ENCODE measurements at places on chromosomes 6 and 20.

DNA sequence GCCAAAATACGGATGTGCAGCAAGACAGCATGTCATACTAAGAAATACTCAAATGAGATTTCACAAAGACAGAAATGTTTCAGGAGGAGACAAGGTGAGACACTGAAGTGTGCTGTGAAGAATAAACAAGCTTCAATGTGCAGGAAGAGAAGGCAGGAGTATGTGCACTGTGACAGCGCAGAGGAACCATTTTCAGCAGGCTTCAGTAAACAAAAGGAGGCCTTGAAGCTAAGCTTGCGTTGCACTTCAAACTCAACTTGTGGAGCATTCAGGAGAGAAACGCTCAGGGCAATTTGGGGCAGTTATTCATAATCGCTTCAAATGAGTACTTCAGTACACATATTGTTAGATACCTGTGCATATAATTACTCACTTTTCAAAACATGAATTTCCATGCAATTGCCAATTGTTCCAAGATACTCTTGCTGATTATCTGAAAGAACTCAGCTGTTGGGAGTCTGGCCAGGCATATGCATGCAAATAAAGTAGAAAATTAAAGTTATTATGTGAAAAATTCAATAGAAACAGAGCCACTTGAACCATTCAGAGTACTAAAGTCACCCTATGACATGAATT lies 234.2 kb upstream of the OPRM1 start:
- DNase-seq = no peak

DNA sequence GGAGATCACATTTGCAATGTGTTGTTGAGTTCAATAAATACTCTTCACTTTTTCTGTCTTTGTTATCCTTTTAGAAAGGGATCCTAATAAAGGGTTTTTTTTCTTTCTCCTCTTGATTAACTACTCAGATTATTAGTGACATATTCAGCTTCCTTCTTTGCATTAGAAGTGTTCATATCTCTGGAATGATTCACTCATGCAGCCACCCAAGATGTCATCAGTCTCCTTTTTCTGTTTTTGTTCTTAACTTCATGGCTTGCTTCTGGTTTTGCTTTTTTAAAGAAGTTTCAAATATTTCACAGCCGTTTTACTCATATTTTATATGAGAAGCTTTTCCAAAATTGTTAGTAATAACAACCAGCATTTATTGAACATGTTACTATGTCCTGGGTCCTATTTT lies 187.6 kb downstream of the TMEM242 start:
- DNase-seq = peak; percentile 21

DNA sequence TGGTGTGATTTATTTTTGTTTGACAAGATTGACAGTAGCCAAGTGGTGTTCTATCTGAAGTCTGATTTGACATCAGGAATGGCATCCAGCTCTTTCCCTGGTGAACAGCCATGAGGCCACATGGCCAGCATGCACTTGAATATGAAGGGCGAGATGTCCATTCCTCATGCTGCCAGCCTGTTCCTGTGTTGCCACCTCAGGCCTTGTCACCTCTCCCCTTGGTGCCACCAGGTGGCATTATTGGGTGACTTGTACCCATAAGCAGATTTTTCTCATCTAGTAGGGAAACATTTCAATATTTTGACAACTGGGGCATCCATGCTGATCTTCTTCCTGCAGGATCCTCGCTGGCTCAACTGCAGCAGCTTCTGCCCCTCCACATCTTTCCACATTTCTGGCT lies 199.1 kb downstream of the ERMARD start:
- peak; percentile 5 for DNase-seq

- peak; percentile 39 for DNase-seq
Measured at GRCh38 chr6:155882527-155883333, 427.1 kb upstream of the NOX3 start.

DNA sequence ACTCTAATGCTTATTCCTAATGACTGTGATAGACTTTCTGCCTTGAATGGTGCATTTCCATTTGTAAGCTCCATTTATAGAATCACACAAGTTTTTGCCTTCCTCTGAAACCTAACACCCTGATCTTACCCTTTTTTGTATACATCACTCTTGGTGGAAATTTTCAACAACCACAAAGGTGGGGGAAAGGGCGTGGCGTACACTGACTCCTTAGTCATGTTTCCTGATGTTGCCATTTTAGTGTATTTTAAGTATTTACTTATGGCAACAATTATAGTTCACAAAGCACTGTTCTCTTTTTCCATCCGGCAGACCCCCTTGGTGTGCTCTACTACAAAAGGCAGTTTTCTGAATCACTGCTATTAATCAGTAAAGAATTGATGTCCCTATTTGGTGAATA lies 92.0 kb downstream of the ATXN1 start:
- DNase-seq = peak; percentile 77

GRCh38 chr6:154594496-154595198 lies 84.2 kb upstream of the CNKSR3 start:
- no peak for DNase-seq

DNA sequence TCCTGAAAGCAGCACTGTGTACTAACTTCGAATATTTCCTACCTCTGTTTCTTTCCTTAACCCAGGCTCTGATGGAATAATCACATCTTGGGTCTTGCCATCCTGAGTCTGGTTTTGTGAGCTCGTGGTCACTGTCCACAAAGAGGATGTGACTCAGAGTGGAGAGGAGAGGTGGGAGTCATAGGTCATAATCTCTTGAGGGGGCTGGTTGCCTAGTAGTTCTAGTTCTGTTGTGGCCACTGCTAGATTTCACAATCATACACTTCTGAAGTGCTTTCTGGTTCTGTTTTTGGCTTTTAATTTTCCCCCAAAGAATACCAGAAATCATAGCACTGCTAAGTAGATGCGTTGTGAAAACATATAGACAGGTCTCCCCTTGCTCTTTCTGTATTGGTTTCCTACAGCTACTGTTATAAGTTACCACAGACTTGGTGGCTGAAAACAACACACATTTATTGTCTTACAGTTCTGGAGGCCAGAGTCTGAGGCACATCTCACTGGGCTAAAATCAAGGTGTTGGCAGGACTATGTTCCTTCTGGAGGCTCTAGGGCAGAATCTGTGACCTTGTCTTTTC lies 102.8 kb downstream of the NRSN1 start:
- peak; percentile 81 for DNase-seq

- DNase-seq = peak; percentile 5
Measured at GRCh38 chr6:120211955-120212792, 862.6 kb upstream of the MAN1A1 start.

- peak; percentile 9 for DNase-seq
Measured at GRCh38 chr6:52065621-52066020, 21.8 kb downstream of the PKHD1 start.

DNA sequence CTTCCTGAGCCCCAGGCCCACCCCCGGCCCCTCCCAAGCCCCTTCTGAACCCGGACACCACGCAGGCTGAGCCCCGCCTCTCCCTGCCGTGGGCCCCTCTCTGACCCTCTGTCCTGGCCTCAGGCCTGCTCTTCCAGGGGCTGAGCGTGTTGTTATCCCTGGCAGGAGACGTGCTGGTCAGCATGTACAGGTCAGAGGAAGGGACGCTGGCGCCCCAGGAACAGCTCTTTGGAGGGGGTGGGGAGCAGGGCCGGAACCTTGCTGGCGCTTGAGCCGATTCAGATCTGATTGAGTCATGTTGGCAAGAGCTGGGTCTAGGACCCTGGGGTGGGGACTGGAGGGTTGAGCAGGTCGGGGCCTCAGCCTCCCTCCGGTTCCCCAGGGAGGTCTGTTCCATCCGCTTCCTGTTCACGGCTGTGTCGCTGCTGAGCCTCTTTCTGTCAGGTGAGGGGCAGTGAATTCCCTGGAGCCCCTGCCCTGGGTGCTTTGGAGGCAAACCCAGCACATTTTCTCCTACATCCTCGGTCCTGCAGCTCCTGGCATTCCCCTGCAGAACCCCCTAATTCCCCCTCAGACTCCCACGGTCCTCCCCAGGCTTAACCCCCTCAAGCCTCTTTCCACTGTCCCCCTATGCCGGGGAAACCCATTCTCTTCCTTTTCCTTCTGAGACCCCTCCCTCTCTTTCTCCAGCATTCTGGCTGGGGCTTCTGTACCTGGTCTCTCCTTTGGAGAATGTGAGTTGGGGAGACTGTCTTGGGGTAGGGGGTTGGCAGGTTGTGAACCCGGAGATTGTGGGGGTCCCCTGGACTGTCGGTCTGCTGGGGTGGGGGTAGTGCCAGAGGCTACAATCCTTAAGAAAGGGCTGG lies 2.0 kb downstream of the SPAG4 start:
- DNase-seq = peak; percentile 88

DNA sequence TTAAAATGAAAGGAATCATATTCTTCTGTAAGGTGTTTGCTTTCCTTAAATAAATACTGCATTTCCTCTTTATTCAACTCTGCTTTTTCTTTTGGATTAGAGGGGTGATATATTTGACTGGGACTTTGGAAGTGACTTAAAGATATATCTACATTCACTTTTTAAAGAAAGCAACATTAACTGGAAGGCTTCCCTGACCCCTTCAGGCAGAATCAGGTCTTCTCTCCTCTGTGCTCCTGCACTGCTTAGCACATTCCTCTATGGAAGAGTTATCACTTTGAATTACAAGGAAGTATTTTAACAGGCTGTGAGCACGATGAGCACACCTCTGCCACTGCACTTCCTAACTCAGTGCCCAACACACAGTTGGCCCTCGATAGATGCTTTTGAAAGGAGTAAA lies 59.2 kb upstream of the POU3F2 start:
- DNase-seq = no peak

DNA sequence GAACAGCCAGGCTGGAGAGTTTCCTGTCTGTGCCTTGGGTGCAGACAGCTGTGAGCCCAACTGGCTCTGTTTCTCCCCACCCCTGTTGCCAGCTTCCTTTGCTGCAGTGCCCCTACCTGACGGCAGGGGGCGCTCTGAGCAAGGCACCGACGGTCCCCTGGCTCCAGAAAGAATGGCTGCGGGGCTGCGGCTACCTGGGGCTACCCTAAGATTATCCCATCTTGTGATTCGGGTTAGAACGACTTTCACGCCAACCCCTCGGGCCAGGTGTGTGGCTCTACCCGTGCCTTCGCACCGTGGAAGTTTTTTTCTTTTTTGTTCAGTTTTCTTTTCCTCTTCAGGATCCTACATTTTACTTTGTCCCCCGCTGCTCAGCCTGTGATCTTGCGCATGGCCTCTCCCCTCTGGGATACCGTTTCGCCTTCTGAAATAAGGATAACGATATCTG lies 33.4 kb upstream of the AAR2 start:
- peak; percentile 64 for DNase-seq

- no peak for DNase-seq
Measured at GRCh38 chr6:1593286-1593957, 16.3 kb upstream of the FOXC1 start.

DNA sequence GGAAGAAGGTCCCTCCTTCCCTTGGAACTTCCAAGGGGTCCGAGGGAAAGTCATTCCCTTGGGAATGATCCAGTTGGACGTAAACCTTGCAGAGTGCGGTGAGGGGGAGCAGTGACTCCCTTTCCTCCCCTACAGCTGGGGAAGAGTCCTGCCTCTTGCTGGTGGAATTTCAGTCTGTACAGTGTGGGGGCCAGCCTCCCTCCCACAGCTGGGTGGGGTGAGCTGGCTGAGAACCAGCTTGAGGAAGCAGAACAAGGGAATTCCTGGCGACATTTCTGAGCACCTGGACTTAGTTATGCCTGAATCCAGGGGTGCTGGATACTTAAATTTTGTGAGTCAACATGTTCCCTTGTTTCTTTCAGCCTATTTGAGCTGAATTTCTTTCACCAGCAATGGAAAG lies 152.0 kb downstream of the ANKRD60 start:
- no peak for DNase-seq

DNA sequence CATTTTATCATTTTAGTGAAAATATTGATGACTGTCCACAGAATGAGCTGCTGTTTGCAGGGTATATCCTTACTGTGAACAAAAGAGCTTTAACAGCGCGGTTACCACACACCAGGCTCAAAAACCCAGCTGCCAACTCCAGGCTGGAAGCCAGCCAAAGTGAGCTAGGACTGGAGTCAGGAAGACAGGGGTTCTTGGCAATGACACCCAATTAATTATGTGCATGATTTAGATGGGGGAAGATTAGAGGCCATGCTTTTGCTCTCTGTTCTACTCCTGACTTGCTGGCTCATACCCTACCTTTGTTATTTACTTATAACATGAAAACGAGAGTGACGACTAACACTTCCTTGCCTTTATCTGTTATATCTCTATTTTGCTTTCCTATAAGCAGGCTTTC lies 128.9 kb upstream of the SHLD1 start:
- no peak for DNase-seq

GRCh38 chr6:45900808-45901752 lies 114.6 kb downstream of the CLIC5 start:
- peak; percentile 39 for DNase-seq

DNA sequence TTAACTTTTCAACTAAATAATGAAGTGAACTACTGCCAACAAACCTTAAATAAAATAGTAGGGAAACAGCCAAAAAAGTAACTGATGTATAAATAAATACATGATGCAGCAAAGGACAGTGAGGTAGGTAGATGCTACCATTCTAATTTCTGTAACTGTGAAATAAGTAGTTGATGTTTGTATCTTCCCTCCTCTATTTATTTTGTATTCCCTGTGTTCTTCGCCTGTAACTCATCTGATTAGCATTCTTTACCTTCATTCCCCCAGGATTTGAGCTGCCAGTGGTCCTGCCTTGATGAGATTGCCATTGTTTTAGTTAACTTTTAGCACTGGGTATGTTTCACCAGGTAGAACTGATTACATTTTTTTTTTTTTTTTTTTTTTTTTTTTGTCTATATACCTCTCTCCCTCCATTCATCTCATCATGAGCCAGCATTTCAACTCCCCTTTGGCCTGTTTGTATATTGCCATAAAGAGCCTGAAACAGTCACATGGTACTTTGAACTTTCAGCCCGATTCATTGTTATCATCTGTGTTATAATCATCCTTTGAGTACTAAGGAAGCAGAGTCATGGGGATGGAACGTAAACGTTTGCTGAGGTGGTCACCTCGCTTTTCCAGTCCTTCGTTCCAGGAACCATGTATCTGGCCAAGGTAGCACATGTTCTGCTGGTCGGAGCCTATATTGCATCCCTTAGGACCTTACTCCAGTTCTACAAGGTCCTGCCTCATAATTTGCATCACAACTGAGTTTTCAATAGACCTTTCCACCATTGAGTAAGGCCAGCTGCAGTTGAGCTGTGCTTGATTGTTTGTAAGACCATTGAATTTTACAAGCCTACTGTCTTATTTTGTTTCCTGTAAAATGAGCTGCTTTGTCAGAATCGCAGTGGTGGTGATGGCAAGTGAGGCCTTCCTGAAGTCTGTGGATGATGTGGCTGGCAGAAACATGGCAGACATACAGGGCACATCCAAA lies 107.6 kb downstream of the JAG1 start:
- DNase-seq = peak; percentile 13

GRCh38 chr6:79168695-79168980 lies 65.8 kb downstream of the HMGN3 start:
- no peak for DNase-seq

GRCh38 chr20:57433657-57434389 lies 42.6 kb downstream of the RBM38 start:
- no peak for DNase-seq

- peak; percentile 56 for DNase-seq
Measured at GRCh38 chr6:25889877-25890853, 16.1 kb upstream of the SLC17A3 start.

All from ELR (cell line).